ENCODE measurements at places on chromosomes 5 and 9.

- no peak for DNase-seq
Observed at GRCh38 chr5:44440186-44440585, 51.0 kb upstream of the FGF10 start.

GRCh38 chr9:109604781-109605180 lies 106.7 kb upstream of the PTPN3 start:
- DNase-seq, result no peak

DNA sequence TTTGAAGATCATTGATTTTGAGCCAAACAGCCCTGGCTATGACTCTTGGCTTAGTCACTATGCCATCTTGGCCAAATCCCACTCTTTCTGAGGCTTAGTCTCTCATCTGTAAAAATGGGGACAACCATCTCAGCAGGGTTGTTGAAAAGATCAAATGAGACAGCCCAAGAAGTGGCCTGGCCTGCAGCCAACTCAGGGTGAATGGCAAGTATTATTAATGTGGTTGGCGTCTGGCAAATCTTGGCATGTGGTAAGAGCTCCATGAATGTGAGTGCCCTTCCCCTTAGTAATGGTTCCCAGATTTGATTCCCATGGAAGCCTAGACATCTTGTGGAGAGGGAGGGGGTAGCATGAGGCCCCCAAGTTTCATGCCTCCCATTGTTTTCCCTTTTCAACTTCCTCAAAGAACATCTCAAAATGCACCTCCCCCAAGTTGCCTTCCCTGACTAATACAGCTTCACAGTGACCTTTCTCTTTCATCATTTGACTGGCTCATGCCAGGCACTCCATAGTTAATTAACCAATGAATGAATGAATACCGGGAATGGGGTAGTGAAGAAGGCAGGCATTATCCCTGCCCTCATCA lies 11.8 kb upstream of the TGFBI start:
- peak; percentile 95 for DNase-seq

DNA sequence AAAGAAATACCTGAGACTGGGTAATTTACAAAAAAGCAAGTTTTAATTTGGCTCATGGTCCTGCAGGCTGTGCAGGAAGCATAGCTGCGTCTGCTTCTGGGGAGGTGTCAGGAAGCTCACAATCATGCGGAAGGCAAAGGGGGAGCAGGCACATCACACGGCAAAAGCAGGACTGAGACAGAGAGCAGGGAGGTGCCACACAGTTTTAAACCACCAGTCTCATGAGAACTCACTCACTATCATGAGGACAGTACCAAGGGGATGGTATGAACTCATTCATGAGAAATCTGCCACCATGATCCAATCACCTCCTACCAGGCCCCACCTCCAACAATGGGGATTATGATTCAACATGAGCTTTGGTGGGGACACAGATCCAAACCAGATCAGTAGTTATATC lies 96.2 kb downstream of the OSTF1 start:
- no peak for DNase-seq

- DNase-seq, result no peak
Observed at GRCh38 chr5:65819905-65820240, 97.9 kb downstream of the NLN start.

DNA sequence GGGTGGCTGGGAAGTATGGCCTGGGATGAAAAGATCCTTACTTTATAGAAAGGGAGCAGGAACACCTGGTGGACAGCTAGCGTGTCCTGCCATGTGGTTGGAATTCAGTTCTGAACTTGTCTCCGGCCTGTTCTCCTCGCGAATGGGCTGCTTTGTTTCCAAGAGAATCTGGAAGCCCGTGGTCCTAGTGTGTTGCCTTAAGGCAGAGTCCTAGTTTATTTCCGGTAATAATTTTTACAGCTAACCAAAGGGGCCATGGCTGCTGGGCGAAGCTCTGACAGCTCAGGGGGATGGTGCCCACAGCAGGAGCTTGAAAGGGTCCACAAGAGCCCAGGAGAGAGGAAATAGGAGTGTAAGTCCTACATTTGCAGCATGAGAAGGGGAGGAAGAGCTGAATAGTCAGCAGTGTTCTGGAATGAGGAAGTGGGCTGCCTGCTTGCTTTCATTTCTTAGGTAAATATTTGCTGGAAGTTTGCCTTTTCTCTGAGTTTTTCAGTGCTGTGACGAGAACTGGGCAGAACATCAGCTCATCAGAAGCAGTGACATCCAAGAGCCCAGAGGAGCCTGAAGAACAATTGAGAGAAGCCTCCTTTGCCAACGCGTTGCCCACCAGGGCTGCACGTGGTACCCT lies 13.1 kb upstream of the IGFBPL1 start:
- no peak for DNase-seq

GRCh38 chr9:92501671-92502393 lies 19.5 kb upstream of the ASPN start:
- peak; percentile 54 for DNase-seq

DNA sequence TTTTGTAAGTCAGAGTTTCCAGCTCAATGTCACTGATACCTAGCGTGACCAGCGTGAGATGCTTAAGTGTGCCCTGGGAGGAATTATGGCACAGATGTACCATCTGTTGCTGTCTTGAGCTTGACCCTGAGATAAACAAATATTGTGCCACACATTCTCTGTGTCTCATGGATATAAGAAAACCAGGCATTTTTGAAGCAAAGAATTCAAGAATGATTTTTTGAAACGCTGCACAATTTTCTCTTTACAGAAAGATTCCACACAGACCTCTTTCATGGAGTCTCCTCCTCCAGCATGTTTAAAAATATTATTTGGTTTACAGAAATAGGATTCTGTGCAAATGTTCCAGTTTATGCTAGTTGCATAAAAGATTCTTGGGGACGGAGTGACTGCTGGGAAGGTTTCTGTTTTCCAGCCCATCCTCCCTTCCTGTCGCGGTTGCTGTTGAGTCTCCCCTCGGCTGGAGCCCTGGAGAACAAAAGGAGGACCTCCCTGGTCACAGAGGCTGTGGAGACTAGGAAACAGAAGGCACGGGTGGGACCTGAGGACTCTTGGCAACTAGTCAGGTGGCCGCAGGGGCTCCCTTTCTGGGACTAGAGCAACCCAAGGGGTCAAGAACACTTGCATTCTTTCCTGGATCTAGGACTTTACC lies 120.8 kb downstream of the RASGRF2 start:
- DNase-seq, result no peak

- no peak for DNase-seq
Observed at GRCh38 chr9:90974643-90975245, 173.1 kb downstream of the SYK start.

GRCh38 chr5:124561451-124561850 lies 185.0 kb downstream of the ZNF608 start:
- no peak for DNase-seq

GRCh38 chr9:129635099-129636065 lies 6.6 kb downstream of the ASB6 start:
- no peak for DNase-seq

Measured in stromal cell of bone marrow (primary cell).